Stimulated activated CD4-positive, alpha-beta T cell treated with anti-CD3 and anti-CD28 coated beads, Interleukin-1b, Interleukin-23, amount 100 ng/mL, for 1 hour (primary cell): ENCODE measurements at places on chromosomes 6 and 20.

DNA sequence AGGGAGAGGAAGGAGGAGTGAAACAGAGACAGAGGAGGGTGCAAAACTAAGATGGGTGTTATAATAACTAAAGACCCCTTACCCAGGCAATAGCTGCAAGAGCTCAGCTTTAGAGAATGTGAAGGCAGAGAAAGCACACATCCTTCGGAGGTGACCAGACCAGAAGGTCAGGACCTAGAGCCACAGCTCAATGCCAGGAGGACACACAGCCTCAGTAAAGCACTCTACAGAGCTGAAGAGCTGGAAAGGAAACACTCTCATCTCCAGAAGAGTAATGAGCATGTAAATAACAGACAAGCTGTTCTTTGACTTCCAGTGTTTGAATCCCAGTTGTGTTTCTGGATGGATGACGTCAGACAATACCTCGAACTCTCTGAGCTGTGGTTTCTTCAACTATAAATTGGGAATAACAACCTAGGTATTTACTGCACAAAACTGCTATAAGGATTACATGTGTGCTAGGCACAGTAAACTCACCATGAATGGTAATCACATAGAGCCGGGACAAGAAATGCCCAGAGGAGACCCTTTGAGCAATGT, 63.2 kb downstream of the MAP3K5 start:
- DNase-seq, result no peak

GRCh38 chr6:10838794-10839333, 525 bp upstream of the MAK start:
- no peak for DNase-seq

DNA sequence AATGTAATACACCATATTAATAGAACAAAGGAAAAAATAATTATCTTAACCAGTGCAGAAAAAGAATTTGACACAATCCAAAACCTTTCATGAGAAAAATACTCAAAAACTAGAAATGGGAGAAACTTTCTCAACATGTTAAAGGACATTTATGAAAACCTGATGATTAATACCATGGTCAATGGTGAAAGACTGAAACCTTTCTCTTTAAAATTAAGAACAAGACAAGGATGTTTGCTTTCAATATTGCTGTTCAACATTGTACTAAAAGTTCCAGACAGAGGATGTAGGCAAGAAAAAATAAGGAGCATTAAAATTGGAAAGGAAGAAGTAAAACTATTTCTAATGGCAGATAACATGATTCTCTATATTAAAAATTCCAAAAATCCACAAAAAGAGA, 981.3 kb upstream of the FLRT3 start:
- no peak for DNase-seq

DNA sequence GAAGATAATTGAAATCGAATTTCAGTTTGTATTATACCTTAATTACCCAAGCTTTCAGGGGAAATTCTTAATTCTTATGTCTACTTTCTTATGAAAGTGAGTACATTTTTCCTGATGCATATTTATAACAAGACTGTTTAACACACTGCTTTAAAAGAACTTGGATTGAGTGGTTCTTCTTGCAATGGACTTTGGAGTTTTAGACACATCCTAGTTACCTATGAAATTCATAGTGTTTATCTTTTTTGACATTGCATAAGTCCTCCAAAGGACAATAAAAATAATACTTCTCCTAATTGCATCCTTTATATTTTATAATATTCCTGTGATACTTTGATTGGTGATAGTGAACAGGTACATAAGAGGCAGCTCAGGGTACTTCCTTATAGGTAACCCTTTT, 395.6 kb upstream of the FLRT3 start:
- no peak for DNase-seq

DNA sequence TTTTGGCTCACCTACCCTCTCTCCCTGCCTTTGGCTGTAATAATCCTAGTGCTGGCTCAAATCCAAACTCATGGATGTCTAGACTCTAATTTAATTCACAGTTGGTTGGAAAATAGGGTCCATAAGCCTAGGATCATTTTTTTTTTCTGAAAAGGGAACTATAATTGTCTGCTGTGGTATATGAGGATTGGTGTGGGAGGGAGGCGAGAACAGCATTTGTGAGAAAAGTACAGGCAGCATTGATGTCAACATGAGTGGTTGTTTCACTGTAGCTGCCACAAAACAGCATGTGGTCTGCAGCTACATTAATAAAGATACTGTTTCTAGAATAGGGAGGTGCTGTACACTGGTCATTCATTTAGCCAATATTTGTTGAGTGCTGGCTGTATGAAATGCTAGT, 18.6 kb upstream of the POLR1H start:
- no peak for DNase-seq

DNA sequence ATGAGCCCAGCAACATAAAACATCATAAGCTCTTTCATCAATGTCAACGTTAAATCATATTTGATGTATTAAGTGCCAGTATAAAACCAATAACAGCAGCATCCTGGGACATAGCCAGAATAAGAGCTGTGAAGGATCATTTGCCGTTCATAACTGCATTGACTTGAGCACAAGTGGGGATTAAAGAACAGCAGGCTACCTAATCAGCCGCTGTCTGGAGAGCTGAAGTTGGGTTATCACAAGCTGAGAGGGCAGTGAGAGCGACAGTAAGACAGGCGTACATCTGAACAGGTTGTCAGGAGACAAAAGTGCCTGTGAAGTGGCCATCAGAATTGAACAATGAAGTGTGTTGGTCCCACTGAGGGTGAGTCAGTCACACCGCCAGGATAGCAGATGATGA, 269.6 kb downstream of the GRIK2 start:
- DNase-seq, result no peak

DNA sequence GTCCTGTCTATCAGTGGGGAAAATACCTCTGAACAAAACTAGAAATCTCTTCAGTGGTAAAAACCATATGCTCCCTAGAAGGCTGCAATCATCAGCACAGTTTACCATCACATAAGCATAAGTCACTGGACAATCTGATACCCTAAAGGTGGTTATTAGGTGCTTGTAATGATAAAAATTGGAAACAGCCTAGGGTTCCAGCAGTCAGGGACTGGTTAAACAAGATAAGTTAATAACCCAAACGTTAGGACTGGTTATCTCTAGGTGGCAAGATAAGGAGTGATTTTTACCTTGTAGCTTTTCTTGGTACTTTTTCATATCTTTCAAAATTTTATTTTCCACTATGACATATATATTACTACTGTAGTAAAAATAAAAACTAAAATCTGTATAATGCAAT, 11.0 kb downstream of the ECI2 start:
- no peak for DNase-seq
